Stimulated activated CD8-positive, alpha-beta memory T cell treated with anti-CD3 and anti-CD28 coated beads, Interleukin-15, amount 100 ng/mL, for 24 hours (primary cell): ENCODE measurements at places on chromosomes 2 and 18.

DNA sequence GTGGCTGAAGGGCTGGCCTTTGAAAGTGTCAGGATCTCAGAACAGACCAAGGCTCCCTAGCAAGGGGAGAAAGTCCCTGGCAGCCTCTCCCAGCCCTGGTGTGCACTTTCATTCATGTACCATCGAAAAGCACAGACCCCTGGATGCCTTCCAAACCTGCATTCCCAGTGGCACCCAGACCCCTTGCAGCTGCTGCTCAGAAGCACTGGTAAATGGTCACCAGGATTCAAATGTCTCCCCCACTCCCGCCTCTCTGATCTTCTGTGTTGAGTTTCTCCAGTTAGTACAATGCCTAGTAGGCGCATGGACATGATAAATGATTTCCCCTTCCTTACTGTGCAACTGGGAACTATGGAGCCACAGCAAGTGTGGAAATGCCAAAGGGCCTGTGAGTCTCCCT, 180.0 kb downstream of the GLI2 start:
- DNase-seq = no peak

- DNase-seq = no peak
Measured at GRCh38 chr2:37649518-37649917, 21.9 kb downstream of the CDC42EP3 start.

DNA sequence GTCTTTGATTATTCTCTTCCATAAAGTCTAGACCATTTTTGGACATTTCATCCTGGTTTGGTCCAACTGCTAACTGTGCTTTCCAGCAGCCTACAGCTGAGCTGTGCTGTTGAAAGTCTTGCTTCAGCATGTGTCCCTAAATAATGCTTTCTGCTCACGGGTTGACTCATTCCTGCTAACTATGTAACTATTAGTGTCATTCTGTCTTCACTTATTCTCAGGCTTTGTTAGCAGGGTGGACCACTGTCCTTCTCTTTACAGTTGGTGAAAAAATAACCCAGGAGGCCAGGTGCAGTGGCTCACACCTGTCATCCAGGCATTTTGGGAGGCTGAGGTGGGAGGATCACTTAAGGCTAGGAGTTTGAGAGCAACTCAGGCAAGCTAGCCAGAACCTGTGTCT, 8.9 kb downstream of the ADAM23 start:
- DNase-seq = no peak

DNA sequence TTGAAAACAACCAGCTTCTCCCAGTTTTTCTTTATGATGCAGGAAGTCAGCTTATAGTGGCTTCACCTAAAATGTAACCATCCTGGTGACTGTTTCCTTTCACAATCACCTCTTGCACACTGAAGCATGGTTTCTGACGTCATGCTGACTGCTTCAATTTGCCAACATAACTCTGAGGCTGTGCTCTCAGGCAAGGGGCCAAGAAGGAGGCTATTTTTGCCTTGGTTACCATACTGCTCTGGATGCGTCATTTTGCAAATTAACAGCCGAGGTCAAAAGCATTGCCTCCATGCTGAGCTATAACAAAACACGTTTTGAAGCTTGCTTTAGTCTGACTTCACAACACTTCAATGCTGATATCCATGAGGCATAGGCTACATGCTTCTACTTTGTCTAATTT, 397.8 kb downstream of the METTL4 start:
- no peak for DNase-seq

GRCh38 chr2:238973038-238973739, 125.3 kb downstream of the TWIST2 start:
- DNase-seq = no peak

GRCh38 chr18:42268798-42269197, 313.8 kb downstream of the PIK3C3 start:
- no peak for DNase-seq

- no peak for DNase-seq
Measured at GRCh38 chr2:36197181-36197971, 158.2 kb upstream of the CRIM1 start.

DNA sequence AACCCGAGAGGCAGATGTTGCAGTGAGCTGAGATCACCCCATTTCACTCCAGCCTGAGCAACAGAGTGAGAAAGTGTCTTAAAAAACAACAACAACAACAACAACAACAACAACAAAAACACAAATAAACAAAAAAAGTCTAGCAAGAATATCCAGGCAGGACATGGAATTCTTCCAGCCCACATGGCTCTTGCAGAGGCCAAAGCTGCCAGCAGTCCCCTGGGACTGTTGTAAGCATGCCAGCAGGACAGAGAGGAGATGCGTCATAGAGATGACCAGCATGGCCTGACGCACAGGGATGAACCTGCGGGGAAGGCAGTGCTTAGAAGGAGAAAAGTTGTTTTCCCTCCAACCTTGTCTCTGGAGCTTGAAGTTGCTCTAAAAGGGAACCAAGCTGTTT, 182.3 kb upstream of the PGAP1 start:
- no peak for DNase-seq

DNA sequence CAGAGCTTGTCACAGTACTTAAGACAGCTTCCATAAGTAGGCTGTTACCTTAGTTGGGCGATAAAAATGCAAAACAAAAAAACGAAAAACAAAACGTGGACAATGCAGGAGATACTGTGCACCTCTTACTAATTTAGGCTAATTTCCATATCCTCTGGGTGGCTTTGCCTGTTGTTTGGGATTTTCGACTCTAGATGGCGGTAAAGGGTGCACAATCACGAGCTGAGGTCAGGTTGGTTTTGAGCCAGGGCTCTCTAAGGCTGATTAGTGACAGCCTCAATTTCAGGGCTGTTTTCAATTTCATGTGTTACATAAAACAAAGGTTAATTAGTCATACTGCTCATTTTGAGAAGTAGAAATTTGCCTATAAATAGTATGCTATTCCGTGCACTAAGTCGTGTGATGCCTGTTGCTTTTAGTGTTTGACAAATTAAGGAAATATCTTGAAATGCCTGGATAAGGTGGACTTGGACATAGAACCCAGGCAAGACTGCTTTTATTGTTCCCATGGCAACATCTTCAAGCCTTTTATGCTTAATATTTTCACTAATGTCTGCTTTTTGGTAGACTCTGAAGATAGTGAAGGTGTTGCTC, 493.1 kb downstream of the SOCS6 start:
- peak; percentile 8 for DNase-seq

GRCh38 chr2:215082446-215082845, 56.0 kb downstream of the ABCA12 start:
- DNase-seq = no peak

GRCh38 chr2:59084326-59084725, 843.2 kb upstream of the FANCL start:
- DNase-seq = no peak

- no peak for DNase-seq
Measured at GRCh38 chr2:69817729-69818501, 11.5 kb upstream of the GMCL1 start.

GRCh38 chr2:55489467-55490062, 30.0 kb upstream of the CFAP36 start:
- no peak for DNase-seq

- DNase-seq = no peak
Measured at GRCh38 chr2:215434447-215435279, 1.2 kb downstream of the FN1 start.

- no peak for DNase-seq
Measured at GRCh38 chr2:203989521-203989920, 53.0 kb downstream of the ICOS start.

- DNase-seq = no peak
Measured at GRCh38 chr2:100819370-100820272, at the start of gene NPAS2. Gene NPAS2 (plus strand): TSS chr2:100820139. CDS start chr2:100904755, 84,616 bp downstream.

- no peak for DNase-seq
Measured at GRCh38 chr2:239303711-239304532, 96.9 kb downstream of the HDAC4 start.

DNA sequence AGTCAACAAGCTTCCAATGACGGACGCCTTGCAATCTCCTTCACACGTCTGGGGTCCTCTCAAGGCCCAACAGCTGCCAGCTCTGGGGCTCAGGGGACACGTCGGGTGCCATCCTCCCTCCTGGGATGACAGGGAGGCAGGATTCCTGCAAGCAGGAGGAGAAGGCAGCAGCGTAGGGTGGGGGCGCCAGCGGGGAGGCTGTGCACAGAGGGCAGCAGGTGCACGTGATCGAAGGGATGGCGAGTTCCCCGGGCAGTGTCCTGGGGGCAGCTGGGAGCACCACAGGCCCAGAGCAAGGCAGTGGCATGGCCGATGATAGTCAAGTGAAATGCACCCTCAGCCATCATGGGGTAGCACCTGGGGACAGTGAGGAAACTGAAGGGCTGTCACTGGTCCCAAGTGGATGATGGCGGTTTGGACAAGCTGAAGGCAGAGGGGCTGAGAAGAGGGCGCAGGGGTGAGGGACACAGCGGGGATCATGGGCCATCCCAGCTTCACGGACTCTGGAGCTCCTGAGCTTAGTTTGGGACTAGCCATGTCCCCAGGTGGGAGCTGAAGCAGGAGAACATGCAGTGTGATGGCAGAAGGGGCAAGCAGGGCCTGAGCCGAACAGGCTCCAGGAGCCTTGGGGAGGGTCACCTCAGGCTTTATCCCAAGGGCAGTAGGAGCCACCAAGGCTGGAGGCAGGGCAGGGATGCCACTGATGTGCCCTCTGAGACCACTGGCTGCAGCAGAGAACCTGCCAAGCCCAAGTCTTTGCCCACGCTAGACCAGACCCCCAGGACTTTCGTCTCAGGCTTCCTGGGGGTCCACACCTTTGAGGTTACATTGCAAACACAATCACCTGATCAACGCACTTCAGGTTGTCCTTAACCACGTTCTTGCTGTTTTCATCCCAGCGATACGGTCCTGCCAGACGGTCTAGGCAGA, 16.3 kb upstream of the SNED1 start:
- no peak for DNase-seq

DNA sequence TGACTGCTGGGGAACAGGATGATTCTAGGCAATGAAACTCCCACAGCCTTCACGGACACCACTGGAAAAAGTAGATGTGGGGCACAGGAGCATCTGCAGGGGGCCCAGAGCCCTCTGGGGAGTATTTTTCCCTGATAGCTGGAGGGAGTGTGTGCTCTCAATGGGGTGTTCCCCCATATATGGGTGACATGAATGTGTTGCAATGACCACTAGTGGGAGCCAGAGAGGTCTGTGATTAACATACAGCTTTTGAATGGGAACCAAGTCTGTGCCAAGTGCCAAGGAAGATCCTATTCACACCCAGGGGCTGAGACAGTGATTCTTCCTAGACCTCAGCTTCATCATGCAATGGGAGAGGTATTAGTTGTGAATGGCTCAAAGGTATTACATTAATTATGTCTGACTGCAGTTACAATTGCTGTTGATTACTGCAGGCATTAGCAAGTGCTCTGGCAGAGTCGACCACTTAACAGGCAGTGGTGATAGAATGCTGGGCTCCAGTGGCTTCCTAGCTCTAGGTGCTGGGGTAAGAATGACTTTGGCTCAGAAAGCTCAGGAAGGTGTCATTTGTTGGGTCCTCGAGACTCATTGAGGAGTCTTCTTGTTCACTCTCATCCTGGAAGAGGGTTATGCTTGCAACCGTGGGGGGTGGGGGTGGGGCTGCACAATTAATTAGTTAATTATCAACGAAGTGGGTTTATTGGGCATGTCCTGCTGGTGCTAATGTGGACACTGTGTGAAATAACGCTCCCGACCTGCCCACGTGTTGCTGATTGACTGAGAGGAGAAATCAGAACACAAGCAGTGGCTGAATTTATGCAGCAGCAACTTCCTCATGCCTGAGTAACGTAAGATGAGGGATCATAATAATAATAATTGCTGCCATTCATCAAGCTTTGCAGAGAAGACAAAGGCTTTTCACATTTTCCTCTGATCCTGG, 194.1 kb downstream of the CLIP4 start:
- DNase-seq = no peak

- no peak for DNase-seq
Measured at GRCh38 chr2:223057569-223057968, 5.6 kb downstream of the KCNE4 start.

DNA sequence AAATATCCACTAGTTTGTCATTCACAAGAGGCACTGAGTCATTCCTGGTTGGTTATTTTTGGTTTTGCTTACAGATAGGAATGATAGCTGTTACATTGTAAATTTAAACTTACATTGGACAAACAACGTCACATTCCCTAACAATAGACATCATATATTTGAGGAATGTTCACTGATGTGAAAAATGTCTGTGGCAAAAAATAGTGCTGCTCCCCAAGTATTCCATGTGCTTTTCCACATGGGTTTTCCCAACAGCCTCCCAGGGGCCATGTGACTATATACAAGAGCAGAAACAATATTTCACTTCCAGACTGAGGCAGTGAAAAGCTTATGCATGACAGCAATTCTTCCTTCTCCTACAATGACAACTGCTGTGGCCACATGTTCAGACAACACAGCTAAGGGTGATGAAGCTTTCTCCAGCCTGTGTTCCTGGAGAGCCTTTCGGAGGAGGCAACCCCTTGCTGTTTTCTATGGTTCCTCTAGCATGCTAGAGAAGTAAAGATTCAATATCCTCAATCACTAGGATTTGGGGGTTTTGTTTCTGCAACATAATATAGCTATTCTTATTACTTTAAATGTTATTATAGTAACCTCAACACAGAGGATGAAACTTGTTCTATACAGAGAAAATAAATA, 202.7 kb downstream of the PTH2R start:
- no peak for DNase-seq

- no peak for DNase-seq
Measured at GRCh38 chr2:192932376-192932775, 737.6 kb upstream of the TMEFF2 start.

GRCh38 chr2:191543708-191544107, 134.2 kb upstream of the NABP1 start:
- DNase-seq = no peak

DNA sequence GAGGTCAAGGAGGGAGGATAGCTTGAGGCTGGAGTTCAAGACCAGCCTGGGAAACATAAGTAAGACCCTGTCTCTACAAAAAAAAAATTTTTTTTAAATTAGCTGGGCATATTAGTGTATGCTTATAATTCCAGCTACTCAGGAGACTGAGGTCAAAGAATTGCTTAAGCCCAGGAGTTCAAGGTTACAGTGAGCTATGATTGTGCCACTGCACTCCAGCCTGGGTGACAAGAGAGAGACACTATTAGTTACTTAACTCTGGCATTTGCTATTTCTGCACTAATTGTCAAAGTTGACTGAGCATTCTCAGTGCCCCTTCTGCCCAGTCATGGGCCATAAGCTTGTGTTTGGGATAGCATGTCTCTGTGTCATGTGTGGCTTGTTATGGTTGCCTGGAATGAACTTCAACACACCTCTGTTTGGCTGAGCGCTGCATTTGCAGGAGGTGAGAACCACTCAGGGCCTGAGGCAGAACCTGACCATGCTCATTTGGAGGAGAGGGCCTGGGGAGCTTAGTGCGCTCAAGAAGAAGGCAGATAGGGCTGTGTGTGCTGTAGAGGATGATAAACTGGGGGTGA, 77.7 kb downstream of the SH3RF3 start:
- no peak for DNase-seq

- DNase-seq = no peak
Measured at GRCh38 chr2:241563571-241563980, 5.0 kb downstream of the BOK start.
